Umbilical cord (tissue), 2 donors: ENCODE measurements at places on chromosomes 12 and 14. TPM values are rescaled to one million over a fixed set of nuclear protein-coding genes. Genes with fewer than 3 reads are reported as not detected.

The GLT1D1 gene
- 0.48 TPM for total RNA-seq

DNA sequence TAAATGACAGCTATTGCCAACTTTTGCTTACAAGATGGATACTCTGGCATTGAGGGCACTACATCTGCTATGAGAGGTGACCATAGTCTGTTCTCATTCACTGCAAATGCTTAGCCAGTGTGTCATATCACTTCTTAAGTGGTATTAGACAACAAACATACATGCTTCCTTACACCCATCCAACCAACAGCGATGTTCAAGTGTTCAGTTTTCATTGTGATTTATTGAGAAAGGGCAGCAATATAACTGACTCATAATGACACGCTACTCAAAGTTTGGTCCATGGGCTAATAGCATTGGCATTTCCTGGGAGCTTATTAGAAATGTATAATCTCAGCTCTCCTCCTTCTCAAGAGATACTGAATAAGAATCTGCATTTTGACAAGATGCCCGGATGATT is 181.7 kb downstream of the NPAS3 start:
- no peak for DNase-seq

The KRT75 gene
- not detected for total RNA-seq

The P2RX7 gene
- 5.3 TPM for total RNA-seq

The PTPRR gene
- total RNA-seq, result 17.3 TPM

DNA sequence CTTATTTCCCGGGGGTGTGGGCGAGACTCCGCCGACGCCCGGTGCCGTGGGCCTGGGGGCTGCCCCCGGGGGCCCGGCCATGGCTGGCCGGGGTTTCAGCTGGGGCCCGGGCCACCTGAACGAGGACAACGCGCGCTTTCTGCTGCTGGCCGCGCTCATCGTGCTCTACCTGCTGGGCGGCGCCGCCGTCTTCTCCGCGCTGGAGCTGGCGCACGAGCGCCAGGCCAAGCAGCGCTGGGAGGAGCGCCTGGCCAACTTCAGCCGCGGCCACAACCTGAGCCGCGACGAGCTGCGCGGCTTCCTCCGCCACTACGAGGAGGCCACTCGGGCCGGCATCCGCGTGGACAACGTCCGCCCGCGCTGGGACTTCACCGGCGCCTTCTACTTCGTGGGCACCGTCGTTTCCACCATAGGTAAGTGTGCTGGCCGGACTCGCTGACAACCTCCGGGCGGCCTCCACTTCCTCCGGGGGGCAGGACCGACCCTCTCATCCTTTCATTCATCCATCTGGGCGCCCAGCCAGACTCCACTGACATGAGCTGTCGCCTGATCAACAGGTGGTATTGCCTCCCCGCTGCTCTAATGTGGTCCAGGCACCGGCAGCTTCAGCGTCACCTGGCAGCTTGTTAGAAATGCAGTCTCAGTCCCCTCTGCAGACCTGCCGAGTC is 467 bp downstream of the KCNK13 start:
- DNase-seq, result no peak

- no peak for DNase-seq
Measured at GRCh38 chr14:97381309-97381708, 584.1 kb downstream of the VRK1 start.

DNA sequence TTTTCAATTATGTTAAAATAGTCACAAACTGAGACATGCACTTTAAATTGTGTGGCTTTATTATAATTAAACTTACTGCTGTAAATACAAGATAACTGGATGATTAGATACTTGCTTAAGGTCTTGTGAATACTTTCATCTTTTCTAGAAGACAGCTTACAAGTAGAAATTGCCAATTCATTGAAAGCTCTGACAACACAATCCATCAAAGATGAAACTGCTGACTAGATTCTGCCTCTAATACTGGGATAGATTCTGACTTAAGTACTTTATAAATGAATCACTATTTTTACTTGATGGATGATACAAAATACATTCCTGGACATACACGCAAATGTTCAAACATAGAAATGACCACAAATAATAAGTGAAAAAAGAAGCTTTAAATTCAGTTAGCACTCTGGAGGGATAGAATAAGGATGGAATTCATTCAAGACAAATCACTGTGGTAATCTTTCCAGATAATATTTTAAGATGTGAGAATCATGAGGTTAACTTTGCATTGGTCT is 876.8 kb downstream of the RPS29 start:
- DNase-seq, result no peak

DNA sequence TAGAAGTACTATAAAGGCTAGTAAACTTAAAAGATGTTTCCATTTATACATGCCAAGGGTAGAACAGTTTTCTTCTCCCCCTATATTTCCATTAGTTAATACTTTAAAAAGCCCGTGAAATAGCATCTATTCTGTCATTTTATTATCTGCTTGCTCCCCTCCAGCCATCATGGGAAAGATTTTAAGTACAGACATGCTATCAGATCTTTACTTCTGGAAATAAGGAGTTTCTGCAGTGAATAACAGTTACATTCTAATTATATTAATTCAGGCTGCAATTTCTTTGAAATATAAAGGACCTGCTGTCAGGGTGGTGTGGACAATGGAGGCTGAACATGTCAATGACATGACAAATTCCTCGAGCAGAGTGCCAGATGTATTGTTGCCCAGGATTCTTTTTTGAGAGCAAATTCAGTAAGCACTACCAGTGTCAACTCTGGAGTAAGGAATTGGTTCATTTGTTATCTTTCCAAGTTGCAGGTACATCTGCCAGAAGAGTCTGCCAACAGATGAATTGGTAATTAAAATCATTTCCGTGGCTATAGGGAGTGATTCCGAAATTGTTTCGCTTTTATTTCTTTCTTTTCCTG is 151.3 kb downstream of the BTG1 start:
- DNase-seq, result no peak

The CBLN3 gene
- total RNA-seq, result 4.1 TPM

The ADAMTS20 gene
- 4.6 TPM for total RNA-seq

DNA sequence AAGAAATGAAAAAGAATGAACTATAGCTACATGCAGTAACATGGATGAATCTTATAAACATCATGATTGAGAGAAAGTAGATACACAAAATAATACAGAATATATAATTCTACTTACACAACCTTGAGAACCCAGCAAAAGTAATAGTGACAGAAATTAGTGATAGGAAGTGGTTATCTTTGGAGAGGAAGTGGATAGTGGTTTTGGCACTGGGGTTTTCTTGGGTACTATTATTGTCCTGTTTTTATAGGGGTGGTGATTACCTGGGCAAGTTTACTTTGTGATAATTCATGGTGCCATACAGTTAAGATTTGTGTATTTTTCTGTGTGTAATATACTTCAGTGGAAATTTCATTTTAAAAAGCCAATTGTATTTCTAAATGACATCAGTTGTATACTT is 352.7 kb downstream of the AEBP2 start:
- DNase-seq, result no peak

GRCh38 chr12:112676507-112676906 is 115.0 kb upstream of the RPH3A start:
- DNase-seq, result no peak

The TTC9 gene
- total RNA-seq, result 0.96 TPM

The INHBC gene
- total RNA-seq, result not detected

The CRIP1 gene
- total RNA-seq, result 24.1 TPM

DNA sequence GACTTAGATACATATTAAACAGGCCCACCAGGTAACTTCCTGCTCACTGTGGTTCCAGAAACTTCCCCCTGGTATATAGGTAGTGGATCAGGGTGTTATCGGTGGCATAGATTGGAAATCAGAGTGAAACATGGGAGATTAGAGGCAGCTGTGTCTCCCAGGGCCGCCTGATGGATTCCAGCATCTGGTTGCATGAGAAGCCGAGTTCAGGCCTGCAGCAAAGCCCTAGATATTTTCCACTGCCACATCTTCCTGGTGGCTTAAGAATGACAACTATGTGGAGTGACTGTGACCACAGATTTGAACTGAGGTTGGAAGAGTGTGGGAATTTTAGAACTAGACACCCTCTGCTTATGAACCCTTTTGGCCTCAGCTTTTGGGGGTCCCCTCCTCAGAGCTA is 184.8 kb upstream of the NTF3 start:
- no peak for DNase-seq

The PFKM gene
- total RNA-seq, result 74.9 TPM

DNA sequence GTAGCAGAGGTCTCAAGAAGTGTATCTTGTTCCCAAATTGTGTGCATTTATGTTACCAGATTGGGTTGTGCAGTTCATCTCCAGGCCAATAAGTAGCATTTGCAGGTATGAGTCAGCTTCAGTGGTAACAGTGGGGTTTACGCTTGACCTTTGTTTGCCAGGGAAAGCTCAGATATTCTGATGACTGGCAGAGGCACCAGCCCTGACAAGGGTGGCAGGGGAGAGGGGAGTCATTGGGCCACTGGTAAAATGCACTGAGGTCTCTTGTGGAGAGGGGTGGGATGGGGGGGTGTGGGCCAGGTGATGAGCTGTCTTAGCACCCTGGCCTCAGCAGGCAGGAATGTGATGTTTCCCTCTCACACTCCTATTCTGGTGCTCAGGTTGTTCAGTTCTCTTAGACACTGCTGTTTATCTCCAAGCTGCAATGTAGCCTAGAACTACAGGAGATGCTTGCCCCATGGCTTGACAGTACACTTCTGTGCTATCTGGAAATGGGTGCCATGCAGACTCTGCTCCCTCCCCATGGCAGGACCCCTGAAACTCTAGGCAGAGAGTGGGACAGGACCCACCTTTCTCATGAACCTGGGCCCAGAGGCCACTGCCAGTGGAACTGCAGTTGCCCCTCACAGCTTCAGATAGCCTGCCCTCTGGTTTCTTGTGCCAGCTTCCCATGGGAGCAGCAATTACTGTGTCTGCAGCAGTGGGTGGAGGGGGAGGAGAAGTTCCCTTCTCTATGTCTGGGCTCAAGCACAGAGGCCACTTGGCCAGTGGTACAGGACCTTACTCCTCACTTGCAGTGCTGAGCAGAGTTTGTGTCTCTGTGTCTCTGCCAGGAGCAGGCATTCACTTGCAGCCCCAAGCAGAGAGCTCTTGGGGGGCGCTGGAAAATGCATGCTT is 31.9 kb downstream of the USP15 start:
- no peak for DNase-seq
